Activated CD4-positive, alpha-beta memory T cell treated with anti-CD3 and anti-CD28 coated beads, Interleukin-2, amount 10 ng/mL, durations not matched to agents 7 days and 5 days (primary cell): ENCODE measurements at places on chromosomes 2 and 18.
A peak's percentile ranks its signal among the peaks of the same experiment; 100 is the strongest.

- no peak overlapping the region for H3K4me3 ChIP-seq
- H3K36me3 ChIP-seq: peaks cover 6% of the 10 kb centered on the region
These were observed 73.6 kb upstream of the NCK2 start for GRCh38 chr2:105671156-105671555.

DNA sequence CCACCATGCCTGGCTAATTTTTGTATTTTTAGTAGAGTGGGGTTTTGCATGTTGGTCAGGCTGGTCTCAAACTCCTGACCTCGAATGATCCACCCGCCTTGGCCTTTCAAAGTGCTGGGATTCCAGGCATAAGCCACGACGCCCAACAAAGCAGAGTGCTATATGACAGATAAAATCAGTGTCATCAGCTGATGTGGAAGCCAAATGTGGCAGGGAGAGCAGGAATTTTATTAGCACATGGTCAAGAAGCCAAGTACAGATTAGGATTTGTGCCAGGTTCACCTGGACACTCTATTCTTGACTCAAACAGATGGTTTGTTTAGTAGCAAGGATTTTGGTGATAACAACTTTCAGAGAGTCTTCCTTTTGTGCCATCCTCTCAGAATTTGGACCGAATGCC lies 62.7 kb downstream of the LCLAT1 start:
- H3K36me3 ChIP-seq: peaks cover 14% of the 10 kb centered on the region
- peaks cover 4% of the 10 kb centered on the region for H3K4me1 ChIP-seq
- DNase-seq: no peak
- H3K27ac ChIP-seq: no peak overlapping the region
- H3K27me3 ChIP-seq: no peaks in the 10 kb centered on the region

- H3K4me1 ChIP-seq: peaks cover 28% of the 10 kb centered on the region
- no peaks in the 10 kb centered on the region for H3K27me3 ChIP-seq
- no peaks in the 10 kb centered on the region for H3K36me3 ChIP-seq
- DNase-seq: no peak
These were observed 2.9 kb upstream of the GGCX start for GRCh38 chr2:85564144-85564563.

DNA sequence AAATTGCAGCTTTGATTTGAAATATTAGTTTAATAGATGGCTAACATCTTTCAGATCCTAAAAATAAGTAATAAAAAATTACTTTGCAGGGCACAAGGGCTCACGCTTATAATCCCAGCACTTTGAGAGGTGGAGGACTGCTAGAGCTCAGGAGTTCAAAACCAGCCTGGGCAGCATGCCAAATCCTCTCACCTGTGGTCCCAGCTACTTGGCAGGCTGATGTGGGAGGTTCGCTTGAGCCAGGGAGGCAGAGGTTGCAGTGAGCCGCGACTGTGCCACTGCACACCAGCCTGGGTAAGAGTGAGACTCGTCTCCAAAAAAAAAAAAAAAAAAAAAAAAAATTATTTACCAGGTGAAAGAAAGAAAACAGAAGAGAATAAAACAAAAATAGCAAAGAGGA lies 449.8 kb downstream of the NRXN1 start:
- no peak for DNase-seq
- H3K27me3 ChIP-seq: no peaks in the 10 kb centered on the region
- no peaks in the 10 kb centered on the region for H3K4me1 ChIP-seq

GRCh38 chr18:23563377-23564043 lies 22.8 kb downstream of the NPC1 start:
- H3K4me3 ChIP-seq: no peak overlapping the region
- no peak for DNase-seq
- peaks cover 55% of the 10 kb centered on the region for H3K36me3 ChIP-seq
- H3K4me1 ChIP-seq: peaks cover 11% of the 10 kb centered on the region
- H3K27ac ChIP-seq: no peak overlapping the region

DNA sequence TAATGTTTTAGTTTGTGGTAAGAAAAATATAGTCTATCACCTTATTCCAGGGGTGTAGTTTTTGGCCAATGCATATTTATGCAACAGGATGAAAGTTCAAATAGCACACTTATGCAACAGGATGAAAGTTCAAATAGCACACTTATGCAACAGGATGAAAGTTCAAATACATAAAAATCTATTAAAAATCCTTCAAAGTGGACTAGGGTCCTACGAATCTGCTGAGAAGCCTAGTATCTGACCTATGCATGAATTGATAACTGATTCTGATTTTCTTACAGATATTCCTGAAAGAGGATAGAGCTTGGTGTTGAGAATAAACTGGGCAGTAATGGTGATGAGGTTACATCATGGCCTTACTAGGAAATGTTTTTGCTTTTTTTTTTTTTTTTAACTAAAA lies 2.8 kb downstream of the PECR start:
- no peak overlapping the region for H3K27ac ChIP-seq
- no peak overlapping the region for H3K4me3 ChIP-seq
- H3K27me3 ChIP-seq: no peaks in the 10 kb centered on the region
- H3K36me3 ChIP-seq: peaks cover 30% of the 10 kb centered on the region
- DNase-seq: no peak

DNA sequence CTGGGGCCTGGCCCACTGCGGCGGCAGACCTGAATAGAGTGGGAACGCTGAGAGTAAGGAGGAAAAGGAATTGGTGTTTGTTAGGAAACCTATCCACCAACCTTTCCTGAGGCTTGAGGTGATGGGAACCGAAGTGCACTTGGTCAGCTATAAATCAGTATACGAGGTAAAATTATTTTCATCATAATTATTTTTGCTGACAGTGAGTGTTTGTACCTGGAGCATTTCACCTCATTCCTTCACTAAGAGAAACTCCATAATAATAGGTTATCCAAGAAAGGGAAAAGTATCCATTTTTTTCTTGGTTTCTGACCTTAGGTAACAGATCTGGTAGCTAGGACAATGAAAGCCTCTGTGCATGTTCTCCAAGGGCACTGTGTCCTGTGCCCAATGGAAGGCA lies 138.6 kb upstream of the RGPD4 start:
- no peaks in the 10 kb centered on the region for H3K27me3 ChIP-seq
- H3K4me3 ChIP-seq: no peak overlapping the region
- no peak overlapping the region for H3K27ac ChIP-seq
- H3K4me1 ChIP-seq: no peaks in the 10 kb centered on the region

DNA sequence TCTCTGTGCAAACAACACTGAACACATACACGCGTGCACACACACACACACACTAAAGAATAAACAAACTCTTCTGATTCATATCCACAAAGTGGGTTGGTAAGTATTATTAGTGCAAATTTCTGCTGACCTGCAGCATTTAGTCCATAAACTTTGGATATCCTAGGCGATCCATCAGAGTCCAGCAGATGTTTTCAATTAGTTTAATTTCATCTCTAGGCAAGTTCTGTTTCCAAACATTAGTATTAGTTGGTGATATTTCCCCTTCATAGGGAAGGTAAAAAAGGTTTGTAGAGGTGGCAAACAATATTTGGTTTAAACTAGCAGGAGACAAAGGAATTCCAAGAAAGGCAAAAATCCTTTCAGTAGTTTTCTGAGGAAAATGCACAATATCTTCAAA lies 5.7 kb downstream of the DSEL start:
- H3K27ac ChIP-seq: no peak overlapping the region
- H3K27me3 ChIP-seq: peaks cover 16% of the 10 kb centered on the region
- H3K4me1 ChIP-seq: peaks cover 2% of the 10 kb centered on the region
- H3K36me3 ChIP-seq: no peaks in the 10 kb centered on the region

GRCh38 chr18:22168360-22168921 lies 948 bp upstream of the GATA6 start:
- H3K4me3 ChIP-seq: peak overlapping the region; percentile 50
- no peak overlapping the region for H3K27ac ChIP-seq
- no peak for DNase-seq
- peaks cover 19% of the 10 kb centered on the region for H3K4me1 ChIP-seq

GRCh38 chr2:27023740-27024139 lies 9.0 kb upstream of the TMEM214 start:
- peaks cover 2% of the 10 kb centered on the region for H3K36me3 ChIP-seq
- H3K27ac ChIP-seq: no peak overlapping the region
- no peaks in the 10 kb centered on the region for H3K27me3 ChIP-seq
- no peak overlapping the region for H3K4me3 ChIP-seq
- H3K4me1 ChIP-seq: peaks cover 3% of the 10 kb centered on the region
- no peak for DNase-seq

GRCh38 chr2:174544156-174544555 lies 53.4 kb downstream of the WIPF1 start:
- H3K27ac ChIP-seq: no peak overlapping the region
- no peak for DNase-seq
- H3K36me3 ChIP-seq: no peaks in the 10 kb centered on the region
- no peaks in the 10 kb centered on the region for H3K27me3 ChIP-seq

GRCh38 chr2:50658883-50659282 lies 373.0 kb downstream of the NRXN1 start:
- no peak for DNase-seq
- no peaks in the 10 kb centered on the region for H3K36me3 ChIP-seq
- no peaks in the 10 kb centered on the region for H3K27me3 ChIP-seq

GRCh38 chr18:45666520-45666919 lies 51.2 kb downstream of the SLC14A2 start:
- no peak for DNase-seq
- H3K36me3 ChIP-seq: no peaks in the 10 kb centered on the region
- H3K27me3 ChIP-seq: no peaks in the 10 kb centered on the region
- peaks cover 63% of the 10 kb centered on the region for H3K4me1 ChIP-seq

DNA sequence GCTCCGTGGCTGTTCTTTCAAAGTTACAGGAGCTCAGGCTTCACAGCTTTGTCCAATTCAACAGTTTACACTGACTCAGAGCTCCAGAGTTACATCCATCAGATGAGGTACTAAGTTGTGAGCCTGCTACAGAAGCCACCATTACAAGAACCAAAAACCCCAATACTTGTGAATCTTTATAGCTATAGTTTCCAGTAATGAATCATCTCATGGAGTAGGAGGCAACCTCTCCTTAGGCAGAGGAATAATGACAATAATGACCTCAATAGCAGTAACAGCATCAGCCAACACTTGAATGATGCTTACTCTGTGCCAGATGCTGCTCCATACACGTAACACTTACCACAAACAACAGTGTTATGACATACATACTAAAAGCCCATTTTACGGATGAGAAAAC lies 3.6 kb downstream of the ZC3H8 start:
- no peak overlapping the region for H3K4me3 ChIP-seq
- H3K4me1 ChIP-seq: peaks cover 25% of the 10 kb centered on the region
- no peak overlapping the region for H3K27ac ChIP-seq
- DNase-seq: no peak
- H3K36me3 ChIP-seq: peaks cover 27% of the 10 kb centered on the region
- H3K27me3 ChIP-seq: no peaks in the 10 kb centered on the region

- H3K4me3 ChIP-seq: peak overlapping the region; percentile 31
- DNase-seq: peak; percentile 42
- peak overlapping the region; percentile 58 for H3K27ac ChIP-seq
- H3K4me1 ChIP-seq: peaks cover 31% of the 10 kb centered on the region
- H3K36me3 ChIP-seq: no peaks in the 10 kb centered on the region
These were observed 47.5 kb downstream of the CHRNA1 start for GRCh38 chr2:174716785-174717184.

- H3K4me3 ChIP-seq: no peak overlapping the region
- H3K27me3 ChIP-seq: no peaks in the 10 kb centered on the region
- no peak for DNase-seq
- H3K4me1 ChIP-seq: no peaks in the 10 kb centered on the region
These were observed 181.8 kb upstream of the GCFC2 start for GRCh38 chr2:75892490-75892889.

DNA sequence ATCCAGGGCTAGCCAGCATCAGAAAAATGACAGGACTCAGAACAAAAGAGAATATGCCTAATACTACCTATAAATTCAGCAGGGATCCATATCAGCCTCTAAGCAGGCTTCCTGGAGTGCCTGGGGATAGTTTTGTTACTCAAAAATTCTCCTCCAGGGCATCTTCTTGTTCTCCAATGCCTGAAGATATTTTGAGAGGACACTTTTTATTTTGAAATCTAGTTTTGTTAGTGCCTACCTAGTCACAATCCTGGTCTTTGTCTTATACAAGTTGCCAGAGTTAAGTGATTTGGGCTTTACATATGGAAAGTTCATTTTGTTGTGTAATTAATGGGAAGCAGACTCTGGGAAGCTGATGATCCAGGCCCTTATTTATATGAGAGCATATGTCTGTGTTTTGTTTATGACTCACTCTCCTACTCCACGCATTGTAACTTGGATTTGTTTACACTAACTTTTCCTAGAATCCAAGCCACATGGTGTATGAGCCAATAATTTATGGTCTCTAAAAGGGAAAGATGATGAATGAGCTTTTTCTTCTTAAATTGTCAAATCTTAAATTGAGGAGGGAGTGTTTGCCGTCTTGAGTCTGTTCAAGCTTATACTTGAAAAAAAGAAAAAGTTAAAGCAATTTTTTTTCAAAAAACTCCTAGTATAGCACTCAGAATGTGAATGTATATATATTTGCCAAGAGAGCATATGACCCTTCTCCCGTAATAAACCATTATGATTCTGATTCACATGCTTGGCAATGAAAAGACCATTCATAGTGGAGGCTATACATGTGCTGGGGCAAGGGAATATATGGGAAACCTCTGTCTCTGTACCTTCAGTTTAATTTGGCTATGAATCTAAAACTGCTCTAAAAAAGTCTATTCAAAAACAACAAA lies 370.3 kb downstream of the SETBP1 start:
- H3K27ac ChIP-seq: no peak overlapping the region
- no peaks in the 10 kb centered on the region for H3K36me3 ChIP-seq
- H3K4me1 ChIP-seq: no peaks in the 10 kb centered on the region
- DNase-seq: no peak
- no peak overlapping the region for H3K4me3 ChIP-seq
- peaks cover 3% of the 10 kb centered on the region for H3K27me3 ChIP-seq

DNA sequence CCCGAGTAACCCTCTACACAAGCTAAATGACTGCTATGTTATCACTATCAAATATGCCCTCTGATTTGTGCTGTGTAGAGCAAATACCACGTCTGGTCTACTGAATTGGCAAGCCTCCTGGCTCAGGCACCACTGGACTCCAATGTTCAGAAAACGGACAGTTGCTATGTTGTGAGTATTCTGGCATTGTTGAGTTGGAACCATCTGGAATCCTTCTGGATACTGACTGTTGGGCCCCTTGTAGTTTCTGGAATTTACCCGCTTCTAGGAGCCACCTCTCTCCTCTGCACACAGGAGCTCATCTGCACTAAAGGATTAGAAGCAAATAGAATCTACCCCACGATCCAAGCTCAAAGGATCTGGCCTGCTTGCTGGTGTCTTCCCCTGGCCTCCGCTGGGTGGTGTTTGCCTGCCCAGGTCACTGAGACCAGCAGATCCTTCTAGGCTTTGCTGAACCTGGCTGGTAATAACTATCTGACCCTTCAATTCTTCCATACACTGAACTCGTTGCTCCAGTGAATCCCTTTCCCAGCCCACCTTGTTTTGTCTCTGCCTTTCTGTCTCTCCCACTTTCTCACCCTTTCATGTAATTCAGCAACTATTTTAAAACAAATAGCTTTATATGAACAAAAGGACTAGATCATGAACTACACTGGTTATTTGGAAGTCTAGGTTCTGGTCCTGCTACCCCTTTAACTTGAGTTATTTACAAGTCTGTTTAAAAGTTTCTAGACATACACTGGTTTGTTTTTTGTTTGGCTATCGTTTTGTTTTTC lies 2.1 kb upstream of the HAAO start:
- H3K36me3 ChIP-seq: peaks cover 3% of the 10 kb centered on the region
- no peak overlapping the region for H3K4me3 ChIP-seq
- peaks cover 49% of the 10 kb centered on the region for H3K27me3 ChIP-seq
- DNase-seq: peak; percentile 11
- peaks cover 18% of the 10 kb centered on the region for H3K4me1 ChIP-seq
- no peak overlapping the region for H3K27ac ChIP-seq

- H3K4me3 ChIP-seq: no peak overlapping the region
- H3K27ac ChIP-seq: no peak overlapping the region
- DNase-seq: no peak
- peaks cover 26% of the 10 kb centered on the region for H3K27me3 ChIP-seq
- no peaks in the 10 kb centered on the region for H3K36me3 ChIP-seq
- H3K4me1 ChIP-seq: no peaks in the 10 kb centered on the region
These were observed 93.5 kb upstream of the NDUFV2 start for GRCh38 chr18:9008709-9009635.
